Activated CD4-positive, alpha-beta T cell treated with anti-CD3 and anti-CD28 coated beads, Interleukin-2, amount 10 ng/mL, durations not matched to agents 7 days and 5 days (primary cell): ENCODE measurements at places on chromosomes 2 and 18. TPM values are rescaled to one million over a fixed set of nuclear protein-coding genes. Genes with fewer than 3 reads are reported as not detected.

VIL1 gene
- total RNA-seq, result 0.17 TPM

CACNB4 gene
- 0.21 TPM for total RNA-seq

RGPD3 gene
- not detected for total RNA-seq

SERPINB12 gene
- total RNA-seq, result not detected

E2F6 gene
- 7.3 TPM for total RNA-seq

- no peak for DNase-seq
Observed at GRCh38 chr2:176768185-176768584, 444.4 kb upstream of the HNRNPA3 start.

GRCh38 chr2:115199966-115200365 lies 757.5 kb downstream of the DPP10 start:
- no peak for DNase-seq

- no peak for DNase-seq
Observed at GRCh38 chr2:80014637-80015036, 289.9 kb downstream of the LRRTM1 start.

GRCh38 chr18:8095947-8096570 lies 513.2 kb upstream of the RAB12 start:
- no peak for DNase-seq

GRCh38 chr2:24181849-24182248 lies 7.0 kb downstream of the FAM228A start:
- no peak for DNase-seq
